ENCODE measurements at places on chromosomes 11 and 22.

DNA sequence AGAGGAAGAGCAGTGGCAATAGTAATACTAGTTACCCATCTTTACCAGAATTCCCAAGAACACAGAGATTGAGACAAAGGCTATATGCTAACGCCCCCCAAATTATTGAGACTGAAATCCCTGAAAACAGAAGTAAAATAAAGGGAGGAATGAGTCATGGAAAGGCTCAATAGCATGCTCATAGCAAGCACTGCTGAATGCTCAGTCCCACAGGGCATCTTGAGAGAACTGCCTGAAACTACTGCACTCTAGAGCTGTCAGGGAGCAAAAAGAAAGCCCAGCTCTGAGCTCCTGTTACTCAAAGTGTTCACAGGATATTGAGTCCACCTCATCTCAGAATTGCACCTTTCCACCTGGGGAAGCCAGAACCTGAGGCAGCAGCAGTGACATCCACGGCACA is 44.1 kb upstream of the FIBIN start:
- no peak for DNase-seq

- no peak for DNase-seq
Observed at GRCh38 chr11:34899633-34900016, 16.6 kb downstream of the APIP start.

DNA sequence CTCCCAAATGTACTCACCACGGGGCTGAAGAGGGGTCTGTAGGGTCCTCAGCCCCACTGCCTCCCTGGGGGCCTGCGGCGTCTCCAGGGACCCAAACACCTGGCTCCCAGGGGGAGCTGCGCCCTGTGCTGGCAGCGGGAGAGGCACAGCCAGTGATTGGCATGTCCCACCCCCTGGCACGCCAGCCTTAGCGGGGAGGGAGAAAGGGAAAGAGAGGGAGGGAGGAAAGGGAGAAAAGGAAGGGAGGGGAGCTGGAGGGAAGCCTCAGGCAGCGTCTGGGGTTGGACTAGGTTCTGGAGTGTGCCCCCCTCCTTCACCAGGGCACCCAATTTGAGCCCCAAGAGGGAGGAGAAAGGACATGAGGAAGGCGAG is at the start of gene CHRM1:
CHRM1 (minus strand) TSS at position 163 of the 372 bp plus-strand sequence. CDS start 10,263 bp downstream, outside the sequence.
- peak; percentile 19 for DNase-seq

DNA sequence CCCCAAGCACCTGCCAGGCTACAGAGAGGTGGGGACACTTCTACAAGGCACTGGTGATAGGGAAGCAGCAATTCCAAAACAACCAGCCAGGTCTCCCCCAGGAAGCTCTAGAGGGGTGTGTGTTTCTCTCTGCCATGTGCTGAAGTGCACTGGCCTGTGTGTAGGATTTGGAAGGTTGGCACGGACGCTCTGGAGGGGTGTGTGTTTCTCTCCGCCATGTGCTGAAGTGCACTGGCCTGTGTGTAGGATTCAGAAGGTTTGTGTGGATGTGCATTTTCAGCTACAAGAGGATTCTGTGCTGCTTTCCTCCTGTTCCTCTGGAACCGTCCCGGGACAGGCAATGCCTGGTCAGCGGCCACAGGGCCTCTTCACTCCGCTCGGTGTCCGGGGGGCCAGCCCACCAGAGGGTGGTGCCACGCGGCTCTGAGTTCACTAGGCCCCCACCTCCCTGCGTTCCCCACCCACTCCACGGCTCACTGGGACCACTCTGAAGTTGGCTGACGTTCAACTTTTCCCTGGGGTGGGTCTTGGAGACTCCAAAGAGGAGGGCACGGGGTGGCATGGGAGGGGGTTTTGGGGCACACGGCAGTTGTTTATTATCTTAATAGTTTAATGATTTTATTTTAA is 552.8 kb downstream of the BRD1 start:
- DNase-seq, result no peak

DNA sequence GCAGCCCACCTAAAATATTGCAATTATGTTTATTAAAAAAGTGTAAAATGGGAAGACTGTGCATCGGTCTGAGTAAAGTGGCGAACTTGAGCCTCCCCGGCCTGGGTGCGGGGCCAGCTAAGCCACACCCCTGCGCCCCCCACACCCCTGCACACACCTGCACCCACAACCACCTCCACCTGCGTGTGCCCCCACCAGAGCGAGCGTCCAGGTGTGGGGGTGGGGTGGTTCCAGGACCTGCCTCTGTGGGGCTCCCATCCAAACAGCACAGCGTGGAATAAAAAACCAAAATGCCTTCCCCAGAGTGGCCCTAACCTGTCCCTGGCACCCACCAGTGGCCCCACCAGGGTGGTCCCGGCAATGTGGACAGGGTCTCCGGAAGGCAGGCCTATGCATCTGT is 30.1 kb upstream of the CARS1 start:
- no peak for DNase-seq

Data from PC-3 (cell line).